Activated naive CD4-positive, alpha-beta T cell (primary cell): ENCODE measurements at places on chromosomes 1 and 21.

GRCh38 chr1:119275145-119276134 is 93.1 kb upstream of the HAO2 start:
- DNase-seq: no peak

- DNase-seq: no peak
Measured at GRCh38 chr1:175579956-175580750, 163.2 kb downstream of the TNR start.

DNA sequence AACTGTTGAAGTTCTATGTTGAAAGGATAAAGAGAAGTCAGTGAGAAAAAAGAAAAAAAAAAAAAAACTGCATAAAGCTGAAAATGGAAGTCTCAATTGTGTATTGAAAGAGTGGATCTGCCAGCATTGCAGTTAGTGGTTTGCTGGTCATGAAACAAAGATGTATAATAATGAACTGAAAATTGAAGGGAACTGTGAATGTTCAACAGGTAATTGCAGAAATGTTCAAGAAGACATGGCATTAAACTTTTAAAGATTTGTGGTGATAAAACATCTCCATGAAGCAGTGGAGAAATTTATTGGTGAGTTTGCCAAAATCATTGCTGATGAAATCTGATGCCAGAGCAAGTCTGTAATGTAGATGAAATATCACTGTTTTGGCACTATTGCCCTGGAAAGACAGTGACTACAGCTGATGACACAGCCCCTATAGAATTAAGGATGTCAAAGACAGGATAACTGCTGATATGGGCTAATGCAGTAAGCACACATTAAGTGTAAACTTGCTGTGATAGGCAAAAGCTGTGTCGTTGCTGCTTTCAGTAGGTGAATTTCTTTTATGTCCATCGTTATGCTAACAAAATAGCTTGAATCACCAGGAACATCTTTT is 71.0 kb downstream of the RD3 start:
- no peak for DNase-seq

GRCh38 chr1:32372149-32372756 is 9.9 kb downstream of the TSSK3 start:
- DNase-seq: no peak

DNA sequence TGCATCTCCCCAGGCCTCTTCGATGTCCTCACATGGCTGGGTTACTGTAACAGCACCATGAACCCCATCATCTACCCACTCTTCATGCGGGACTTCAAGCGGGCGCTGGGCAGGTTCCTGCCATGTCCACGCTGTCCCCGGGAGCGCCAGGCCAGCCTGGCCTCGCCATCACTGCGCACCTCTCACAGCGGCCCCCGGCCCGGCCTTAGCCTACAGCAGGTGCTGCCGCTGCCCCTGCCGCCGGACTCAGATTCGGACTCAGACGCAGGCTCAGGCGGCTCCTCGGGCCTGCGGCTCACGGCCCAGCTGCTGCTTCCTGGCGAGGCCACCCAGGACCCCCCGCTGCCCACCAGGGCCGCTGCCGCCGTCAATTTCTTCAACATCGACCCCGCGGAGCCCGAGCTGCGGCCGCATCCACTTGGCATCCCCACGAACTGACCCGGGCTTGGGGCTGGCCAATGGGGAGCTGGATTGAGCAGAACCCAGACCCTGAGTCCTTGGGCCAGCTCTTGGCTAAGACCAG is 14.3 kb downstream of the HTR6 start:
- DNase-seq: no peak
